Activated gamma-delta T cell (primary cell): ENCODE measurements at places on chromosomes 5 and 9.

GRCh38 chr9:104810421-104811339 lies 46.8 kb downstream of the NIPSNAP3B start:
- DNase-seq: no peak

GRCh38 chr9:135849181-135849580 lies 58.2 kb downstream of the CAMSAP1 start:
- no peak for DNase-seq

DNA sequence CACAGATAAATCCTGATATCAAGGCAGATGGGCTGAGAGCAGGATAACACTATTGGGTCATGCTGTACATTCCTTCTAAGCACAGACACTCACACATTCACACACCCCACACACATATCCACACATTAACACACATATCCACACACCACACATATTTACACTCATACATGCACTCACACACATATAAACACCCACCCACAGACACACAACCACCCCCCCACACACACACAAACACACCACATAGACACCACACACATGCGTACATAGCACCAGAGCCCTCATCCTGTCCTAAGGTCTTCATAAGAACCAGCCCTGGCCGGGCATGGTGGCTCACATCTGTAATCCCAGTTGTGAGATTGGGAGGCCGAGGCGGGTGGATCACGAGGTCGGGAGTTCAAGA lies 322.3 kb upstream of the ADCY2 start:
- DNase-seq: no peak

DNA sequence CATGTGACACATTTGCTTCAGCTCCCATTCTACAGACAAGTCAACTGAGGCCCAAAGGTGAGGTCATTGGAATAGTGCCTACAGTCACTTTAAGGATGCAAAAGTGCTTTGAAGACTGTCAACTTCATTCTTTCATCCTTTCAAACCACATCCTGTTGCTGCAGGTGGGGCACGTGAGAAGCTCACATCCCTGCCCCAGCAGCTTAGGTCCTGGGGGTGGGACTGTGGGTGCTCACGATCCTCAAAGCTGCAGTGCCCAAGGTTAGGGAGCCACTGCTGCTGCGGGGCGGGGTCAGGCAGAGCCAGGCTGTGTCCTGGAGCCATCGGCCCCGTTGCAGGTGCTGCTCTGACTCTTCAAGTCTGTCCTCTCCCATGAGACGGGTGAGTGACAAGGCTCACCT lies 57.9 kb upstream of the IER5L start:
- DNase-seq: no peak

- no peak for DNase-seq
Measured at GRCh38 chr5:87551911-87552310, 139.2 kb upstream of the CCNH start.

DNA sequence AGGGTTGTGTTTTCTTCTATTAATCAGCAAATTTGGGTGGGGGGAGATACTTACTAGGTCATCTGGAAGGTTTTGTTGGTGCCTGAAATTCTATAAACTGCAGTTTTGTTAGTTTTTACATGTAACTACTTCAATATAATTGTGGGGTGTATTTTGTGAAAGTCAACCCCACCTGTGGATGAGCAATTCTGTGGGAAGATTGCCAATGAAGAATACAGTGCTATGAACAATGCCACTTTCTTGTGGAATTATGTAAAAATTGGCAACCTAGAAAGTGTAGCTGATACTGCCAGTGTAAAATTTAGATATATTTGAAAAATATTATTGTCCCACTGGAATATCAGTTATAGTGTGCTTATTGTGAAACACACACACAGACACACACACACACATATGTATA lies 80.7 kb downstream of the VCAN start:
- no peak for DNase-seq

- DNase-seq: no peak
Measured at GRCh38 chr9:132575005-132575609, 7.3 kb upstream of the BARHL1 start.

DNA sequence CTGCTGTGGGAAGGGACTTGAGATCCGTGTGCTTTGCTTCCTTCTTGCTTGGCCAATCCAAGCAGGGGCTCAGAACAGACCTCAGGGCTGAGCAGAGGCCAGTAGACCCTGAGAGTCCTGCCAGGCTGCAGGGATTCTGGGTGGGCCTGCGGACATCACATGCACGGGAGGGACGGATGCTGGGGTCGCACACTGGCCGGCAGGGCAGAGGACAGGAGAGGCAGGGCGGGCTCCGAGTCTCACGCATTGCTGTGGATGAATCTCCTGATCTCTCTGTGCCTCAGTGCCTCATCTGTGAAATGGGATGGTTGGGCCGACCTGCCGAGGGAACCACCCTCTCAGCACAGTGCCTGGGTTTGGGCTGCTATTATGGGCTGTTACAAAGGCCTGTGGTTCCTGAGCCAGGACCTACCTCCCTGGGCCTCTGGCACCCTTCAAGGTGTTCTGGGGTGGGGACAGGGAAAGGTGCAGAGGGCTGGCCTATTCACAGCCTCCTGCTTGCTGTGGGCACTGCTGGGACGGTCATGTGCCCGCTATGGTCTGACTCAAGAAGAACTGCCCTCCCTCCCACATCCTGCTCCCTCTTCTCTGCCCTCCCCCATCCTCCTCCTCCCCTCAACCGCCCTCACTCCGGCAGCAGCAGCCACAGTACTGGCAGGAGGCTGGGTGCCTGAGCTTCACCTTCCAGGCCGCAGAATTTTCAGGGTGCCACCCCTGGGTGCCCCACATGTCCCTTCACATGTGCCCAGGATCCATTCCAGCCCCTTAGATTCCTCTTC lies 43.3 kb downstream of the NCS1 start:
- DNase-seq: no peak
